ENCODE measurements at places on chromosomes 5 and 9.

DNA sequence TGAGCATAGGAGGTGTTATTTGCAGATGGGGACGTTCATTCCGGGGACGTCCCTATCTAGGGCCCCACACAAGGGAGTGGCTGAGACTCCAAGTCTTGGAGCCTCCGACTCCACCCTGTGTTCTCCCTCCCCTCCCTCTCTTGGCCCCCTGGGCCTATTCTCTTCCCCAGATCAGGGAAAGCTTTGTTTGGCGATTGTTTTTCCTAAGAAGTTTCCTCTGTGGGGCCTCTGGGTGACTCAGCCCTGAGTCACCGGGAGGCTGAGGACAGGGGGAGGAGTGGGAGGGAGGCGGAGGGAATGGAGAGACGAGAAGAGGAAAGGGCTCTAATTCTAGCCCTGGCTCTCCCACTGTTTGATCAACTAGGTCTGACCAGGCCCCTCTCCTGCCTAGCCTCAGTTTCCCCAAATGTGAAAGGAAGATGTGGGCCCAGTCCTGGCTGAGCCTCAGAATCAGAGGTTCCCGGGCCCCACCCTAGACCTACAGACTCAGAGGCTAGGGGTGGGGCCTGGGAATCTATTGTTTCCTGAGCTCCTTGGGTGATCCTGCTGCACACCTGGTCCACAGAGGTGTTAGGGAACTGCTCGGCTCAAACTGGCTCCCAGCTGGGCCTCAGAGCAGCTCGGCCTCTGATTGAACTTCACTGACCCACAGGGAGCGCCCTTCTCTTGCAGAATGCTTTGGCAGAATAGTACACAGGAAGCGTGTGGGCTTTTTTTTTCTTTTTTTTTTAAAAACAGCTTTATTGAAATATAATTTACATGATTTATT lies 19.2 kb downstream of the GSN start:
- no peaks in the 10 kb centered on the region for H3K27me3 ChIP-seq
- H3K27ac ChIP-seq = peak overlapping the region; percentile 89
- peak; percentile 86 for DNase-seq
- H3K4me1 ChIP-seq = peaks cover 88% of the 10 kb centered on the region

GRCh38 chr5:119363271-119363670 lies 7.5 kb downstream of the TNFAIP8 start:
- H3K27ac ChIP-seq = no peak overlapping the region
- no peak overlapping the region for H3K4me3 ChIP-seq
- DNase-seq = no peak

DNA sequence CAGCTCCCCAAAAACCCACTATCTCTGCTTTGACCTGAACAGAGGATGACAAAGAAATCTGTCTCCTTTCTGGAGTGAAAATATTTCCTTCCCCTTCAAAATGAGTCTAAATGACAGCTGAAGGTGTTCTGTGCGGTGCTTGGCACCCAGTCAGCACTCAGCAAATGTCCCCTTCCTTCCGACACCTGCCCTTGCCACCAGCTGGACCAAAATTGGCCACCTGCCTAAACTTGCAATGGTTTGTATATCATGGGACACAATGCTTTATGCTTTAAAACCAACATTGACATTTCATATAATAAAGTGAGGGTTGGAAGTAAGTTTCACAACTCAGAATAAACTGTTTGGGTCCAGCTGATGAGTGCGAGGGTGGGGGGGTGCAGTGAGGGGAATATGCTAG lies 7.5 kb upstream of the TTC1 start:
- DNase-seq = no peak
- no peaks in the 10 kb centered on the region for H3K36me3 ChIP-seq
- H3K27me3 ChIP-seq = peaks cover 14% of the 10 kb centered on the region
- no peak overlapping the region for H3K27ac ChIP-seq
- peaks cover 6% of the 10 kb centered on the region for H3K4me1 ChIP-seq
- H3K4me3 ChIP-seq = no peak overlapping the region

DNA sequence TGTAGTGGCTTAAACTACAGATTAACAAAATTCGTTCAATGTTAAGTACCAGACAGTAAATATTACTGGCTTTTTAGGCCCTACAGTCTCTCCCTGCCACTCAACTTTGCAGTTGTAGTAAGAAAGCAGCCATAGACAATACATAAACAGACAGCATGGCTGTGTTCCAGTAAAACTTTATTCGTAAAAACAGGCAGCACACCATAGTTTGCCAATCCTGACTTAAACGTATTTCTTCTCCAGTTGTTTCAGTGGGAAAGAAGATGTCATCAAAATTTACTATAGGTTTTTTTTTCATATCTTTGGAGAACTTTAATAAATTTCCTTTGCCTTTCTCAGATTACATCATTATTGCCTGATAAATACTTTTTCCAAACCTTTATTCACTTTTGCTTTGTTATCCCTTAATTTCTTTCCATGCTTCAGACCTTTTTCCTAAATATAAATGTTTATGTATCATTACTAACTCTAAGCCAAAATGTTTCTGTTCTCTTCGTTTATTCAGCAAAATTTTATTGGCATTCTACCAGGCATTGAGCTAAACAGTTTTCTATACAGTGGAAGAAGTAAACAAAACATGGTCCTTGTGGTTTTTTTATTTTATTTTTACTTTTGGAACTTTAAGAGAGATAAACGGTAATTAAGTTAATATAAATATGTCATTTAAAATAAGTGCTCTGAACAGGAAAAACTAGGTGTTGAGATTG lies 64.5 kb downstream of the SLF1 start:
- H3K36me3 ChIP-seq = peaks cover 5% of the 10 kb centered on the region
- no peak overlapping the region for H3K4me3 ChIP-seq
- no peaks in the 10 kb centered on the region for H3K27me3 ChIP-seq
- no peaks in the 10 kb centered on the region for H3K4me1 ChIP-seq

DNA sequence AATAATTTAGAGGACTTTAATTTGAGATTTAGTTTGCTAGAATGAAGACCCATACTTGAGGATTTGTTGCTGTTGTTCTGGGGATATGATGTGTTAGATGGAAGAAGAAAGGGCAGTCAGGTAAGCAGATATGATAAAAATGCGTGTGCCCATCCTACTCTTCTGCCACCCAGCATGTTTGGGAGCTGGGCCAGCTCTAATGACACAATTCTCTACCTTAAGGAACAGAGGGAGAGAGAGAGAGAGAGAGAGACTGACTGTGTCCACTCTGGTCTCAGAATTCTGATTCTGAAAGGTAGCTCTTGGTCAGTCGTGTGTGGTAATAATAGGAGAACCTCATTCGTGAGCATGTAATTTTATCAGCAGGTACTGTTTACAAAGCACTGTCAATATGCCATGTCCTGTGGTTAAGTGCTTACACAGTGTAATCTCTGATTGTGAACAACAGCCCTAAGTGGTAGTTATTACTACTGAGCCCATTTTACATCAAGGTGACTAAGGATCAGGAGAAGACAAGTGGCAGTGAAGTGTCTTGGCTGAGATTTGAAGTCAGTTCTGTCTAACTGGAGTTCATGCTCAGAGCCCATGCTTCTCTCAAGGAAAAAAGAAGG lies 307.4 kb upstream of the SEMA6A start:
- no peak overlapping the region for H3K27ac ChIP-seq
- no peak overlapping the region for H3K4me3 ChIP-seq
- H3K27me3 ChIP-seq = peaks cover 19% of the 10 kb centered on the region
- no peaks in the 10 kb centered on the region for H3K36me3 ChIP-seq
- H3K4me1 ChIP-seq = peaks cover 10% of the 10 kb centered on the region
- peak; percentile 39 for DNase-seq

DNA sequence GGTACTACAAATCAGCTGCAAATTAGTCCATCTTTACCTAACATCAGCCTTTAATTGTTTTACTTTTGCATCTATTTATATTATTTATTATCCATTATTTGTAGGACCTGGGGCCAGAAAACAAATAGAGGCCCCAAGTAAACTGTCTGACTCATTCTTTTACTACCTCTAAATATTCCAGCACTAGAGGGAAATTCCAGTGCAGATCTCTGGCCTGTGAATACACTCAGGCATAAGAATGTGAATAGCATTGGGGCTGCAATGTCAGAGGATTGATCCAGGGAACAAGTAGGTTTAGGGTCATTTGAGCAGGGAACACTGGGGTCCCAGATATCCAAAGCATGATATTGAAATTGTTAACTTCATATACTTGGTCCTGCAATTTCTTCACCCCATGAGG lies 176.6 kb upstream of the TYRP1 start:
- no peaks in the 10 kb centered on the region for H3K36me3 ChIP-seq
- no peaks in the 10 kb centered on the region for H3K27me3 ChIP-seq
- DNase-seq = no peak
- no peak overlapping the region for H3K27ac ChIP-seq
- no peaks in the 10 kb centered on the region for H3K4me1 ChIP-seq

GRCh38 chr5:113058269-113058668 lies 81.7 kb downstream of the DCP2 start:
- H3K4me1 ChIP-seq = no peaks in the 10 kb centered on the region
- H3K36me3 ChIP-seq = no peaks in the 10 kb centered on the region
- H3K4me3 ChIP-seq = no peak overlapping the region
- no peak for DNase-seq
- H3K27ac ChIP-seq = no peak overlapping the region

DNA sequence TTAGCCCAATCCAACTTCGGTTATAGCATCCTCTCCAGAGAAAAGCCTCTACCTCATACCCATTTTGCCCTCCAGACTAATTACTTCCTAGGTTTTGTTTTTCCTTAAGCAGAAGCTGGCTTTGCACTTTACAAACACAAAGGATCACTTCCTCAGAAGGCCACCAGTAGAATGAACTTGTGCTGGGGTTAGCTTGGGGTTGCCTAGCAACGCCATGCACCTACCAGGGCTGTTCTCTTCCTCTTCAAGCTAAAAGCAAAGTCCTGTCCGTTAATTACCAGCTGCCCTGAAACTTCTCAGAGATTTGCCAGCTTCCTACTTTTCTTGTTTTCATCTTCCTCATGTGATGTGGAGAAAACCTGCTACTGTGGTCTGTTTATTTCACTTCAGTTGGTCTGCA lies 132.0 kb upstream of the WWC1 start:
- no peaks in the 10 kb centered on the region for H3K36me3 ChIP-seq
- H3K27ac ChIP-seq = no peak overlapping the region
- H3K4me3 ChIP-seq = no peak overlapping the region

DNA sequence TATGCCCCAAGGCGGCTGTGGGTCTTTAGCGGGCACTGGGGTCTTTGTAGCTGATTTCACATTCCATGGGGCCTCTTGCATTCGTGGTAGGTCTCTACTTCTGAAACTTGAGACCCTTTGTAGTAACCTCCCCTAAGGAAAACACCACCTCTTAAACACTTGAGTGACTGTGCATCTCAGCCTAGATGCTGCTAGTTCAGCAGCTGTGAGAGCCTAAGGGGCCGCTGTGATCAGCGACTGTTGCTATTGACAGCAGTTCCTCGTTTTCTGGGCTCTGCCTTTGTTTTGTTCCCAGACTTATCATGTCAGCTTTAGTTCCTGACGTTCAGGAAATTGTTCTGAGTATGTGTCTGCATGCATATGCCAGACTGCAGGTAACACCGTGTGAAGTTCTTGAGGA lies 171.2 kb downstream of the HSPA4 start:
- H3K36me3 ChIP-seq = no peaks in the 10 kb centered on the region
- no peak overlapping the region for H3K4me3 ChIP-seq
- H3K4me1 ChIP-seq = peaks cover 24% of the 10 kb centered on the region
- no peaks in the 10 kb centered on the region for H3K27me3 ChIP-seq
- no peak overlapping the region for H3K27ac ChIP-seq
- DNase-seq = no peak
